NCI-H82 (cell line): ENCODE measurements at places on chromosomes 7 and 10.

GRCh38 chr7:102049765-102050164 is 232.3 kb downstream of the CUX1 start:
- DNase-seq, result no peak

GRCh38 chr7:54996391-54996790 is 22.4 kb upstream of the EGFR start:
- DNase-seq, result no peak

DNA sequence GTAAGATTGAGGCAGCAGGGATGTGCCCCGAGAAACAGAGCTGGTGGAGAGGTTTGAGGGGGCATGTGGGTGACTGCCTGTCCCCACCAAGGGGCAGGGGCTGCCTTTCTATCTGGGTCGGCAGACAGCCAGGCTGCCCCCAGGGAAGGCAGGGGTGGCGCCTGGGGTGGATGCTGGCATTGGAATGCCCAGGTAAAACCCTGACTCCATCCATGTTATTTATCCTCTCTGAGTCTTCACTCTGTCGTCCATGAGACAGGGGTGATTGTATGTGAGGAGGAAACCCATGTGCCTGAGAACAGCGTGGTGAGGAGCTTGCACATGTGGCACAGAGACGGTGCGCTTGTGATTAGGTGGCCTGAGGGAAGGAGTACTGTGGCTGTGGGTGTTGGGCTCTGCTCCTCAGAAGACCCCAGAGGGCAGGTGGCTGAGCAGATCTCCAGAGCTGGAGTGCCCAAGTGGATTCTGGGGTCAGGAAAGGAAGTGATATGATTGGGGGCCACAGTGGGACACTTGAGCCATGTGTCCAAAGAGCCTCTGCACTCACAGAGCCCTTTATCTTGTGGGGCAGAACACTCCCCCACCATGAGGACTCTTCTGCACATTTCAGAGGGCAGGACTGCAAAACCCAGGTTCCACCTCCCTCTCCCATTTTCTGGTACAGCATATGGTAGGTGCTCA is 100.4 kb upstream of the RET start:
- DNase-seq, result no peak

DNA sequence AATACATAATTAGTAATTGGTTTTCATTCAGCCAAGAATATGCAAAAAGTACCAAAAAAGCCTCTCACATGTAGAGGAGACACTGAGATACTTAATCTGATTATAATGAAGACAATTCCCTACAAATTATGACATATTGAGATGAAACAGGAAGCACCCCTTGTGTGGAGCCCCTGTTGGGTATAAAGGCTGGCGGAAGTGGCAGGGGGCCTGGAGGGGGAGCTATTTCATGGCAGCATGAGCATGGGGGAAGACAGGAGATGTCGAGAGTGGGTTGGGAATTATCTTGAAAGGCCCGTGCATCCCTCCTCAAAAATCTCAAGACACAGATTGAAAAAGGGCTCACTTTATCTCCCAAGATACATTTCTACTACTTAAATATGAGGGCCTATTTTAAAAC is 96.9 kb downstream of the PIP4K2A start:
- DNase-seq, result no peak

- no peak for DNase-seq
Observed at GRCh38 chr10:117429643-117430265, 54.5 kb upstream of the PDZD8 start.

DNA sequence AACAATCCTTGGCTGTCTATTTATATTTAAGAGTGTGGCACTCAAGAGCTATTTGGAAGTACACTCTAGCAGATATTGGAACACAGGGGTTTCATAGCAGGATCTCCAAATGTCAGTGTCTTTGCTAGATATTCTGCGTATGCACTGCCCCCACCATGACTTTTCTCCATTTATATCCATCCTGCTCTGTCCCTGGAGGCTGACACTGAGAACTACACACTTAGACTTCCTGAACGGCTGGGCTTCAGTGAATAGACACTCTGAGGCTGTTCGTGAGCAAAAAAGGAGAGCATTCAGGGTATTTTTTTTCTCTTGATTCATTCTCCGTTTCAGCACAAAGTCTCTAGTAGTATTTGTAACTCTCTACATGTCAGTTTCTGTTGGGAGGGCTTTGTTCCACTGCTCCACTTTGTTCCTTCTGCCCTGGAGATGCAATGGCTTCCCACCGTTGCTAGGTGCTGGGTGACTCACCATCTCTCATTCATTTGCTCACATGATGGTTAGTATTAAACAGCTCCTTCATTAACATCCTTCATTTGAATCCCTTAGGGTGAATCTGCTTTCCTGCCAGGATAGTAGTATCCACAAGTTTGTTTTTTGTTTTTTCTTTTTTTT is 155.9 kb upstream of the SLC13A1 start:
- peak; percentile 4 for DNase-seq
